T follicular helper cell (primary cell): ENCODE measurements at places on chromosomes 16 and 17.

GRCh38 chr16:80231121-80231520, 309.7 kb upstream of the DYNLRB2 start:
- no peak for DNase-seq

DNA sequence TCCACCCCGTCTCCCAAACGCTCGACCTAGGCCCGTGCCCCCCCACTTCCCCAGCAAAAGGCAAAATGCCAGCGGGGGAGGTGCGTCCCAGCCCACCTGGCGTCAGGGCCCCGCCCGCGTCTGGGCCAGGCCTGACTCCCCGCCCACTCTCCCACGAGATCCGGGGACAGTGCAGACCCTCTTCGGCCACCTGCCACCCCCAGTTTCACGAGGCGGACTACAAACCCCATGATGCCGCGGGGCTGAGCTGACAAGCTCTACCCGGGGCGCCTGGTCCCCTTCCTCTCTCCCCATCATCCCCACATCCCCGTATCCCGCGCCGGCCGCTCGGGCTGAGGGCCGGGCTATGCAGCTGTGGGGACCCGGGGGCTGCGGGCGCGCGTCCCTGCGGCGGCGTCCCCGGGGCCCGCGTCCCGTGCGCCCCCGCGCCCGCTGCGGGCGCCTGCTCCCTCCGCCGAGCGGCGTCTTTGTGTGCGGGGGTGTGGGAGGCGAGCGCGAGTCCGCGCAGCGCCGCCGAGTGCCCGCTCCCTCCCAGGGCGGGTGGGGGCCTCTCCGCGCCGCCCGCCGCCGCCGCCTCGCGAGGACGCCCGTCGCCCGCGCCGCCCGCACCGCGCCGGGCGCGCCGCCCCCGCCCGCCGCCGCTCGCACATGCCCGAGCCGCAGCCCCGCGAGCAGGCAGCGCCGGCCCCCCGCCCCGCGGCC, at the start of gene ANKRD13B:
Gene ANKRD13B, plus strand, starts transcription at position 283 of the 702 bp plus-strand sequence. CDS start 490 bp downstream, outside the sequence.
- no peak for DNase-seq

DNA sequence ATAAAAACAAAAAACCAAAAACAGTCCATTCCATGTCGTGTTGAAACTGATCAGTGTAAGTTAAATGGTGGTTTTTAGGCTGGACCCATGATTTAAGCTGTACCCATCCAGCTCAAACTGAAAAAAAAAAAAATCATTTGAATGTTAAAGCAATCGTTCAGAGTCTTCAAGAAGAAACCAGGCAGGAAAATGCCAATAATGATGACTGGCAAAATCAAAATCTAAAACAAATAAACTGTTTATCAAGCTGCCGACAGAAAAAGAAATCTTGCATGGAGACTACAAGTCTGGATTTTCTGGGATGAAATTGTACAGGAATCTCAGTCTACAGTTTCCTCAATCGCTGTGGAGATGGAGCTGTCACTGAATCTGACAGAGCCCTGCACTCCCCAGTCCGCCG, 40.7 kb downstream of the SOST start:
- DNase-seq: no peak

- no peak for DNase-seq
Measured at GRCh38 chr17:28406473-28406814, 432 bp upstream of the SLC46A1 start.

DNA sequence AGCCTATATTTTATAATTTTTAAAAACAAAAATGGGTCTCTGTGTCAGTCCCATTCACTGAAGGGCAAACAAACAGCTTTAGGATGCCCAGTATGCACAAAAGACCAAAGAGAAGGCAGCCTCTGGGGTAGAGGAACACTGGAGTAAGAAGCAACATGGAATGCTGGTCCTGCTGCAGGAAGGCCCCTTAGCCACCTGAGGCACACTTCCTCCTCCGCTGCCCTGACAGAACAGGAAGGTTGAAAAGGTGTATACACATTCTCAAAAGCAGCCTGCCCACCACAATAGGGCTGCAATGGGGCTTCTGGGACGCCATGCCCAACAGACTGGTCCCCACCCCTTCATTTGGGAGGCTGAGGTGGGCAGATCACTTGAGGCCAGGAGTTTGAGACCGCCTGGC, 19.5 kb downstream of the TOM1L2 start:
- no peak for DNase-seq
